ENCODE measurements at places on chromosomes 16 and 17.

DNA sequence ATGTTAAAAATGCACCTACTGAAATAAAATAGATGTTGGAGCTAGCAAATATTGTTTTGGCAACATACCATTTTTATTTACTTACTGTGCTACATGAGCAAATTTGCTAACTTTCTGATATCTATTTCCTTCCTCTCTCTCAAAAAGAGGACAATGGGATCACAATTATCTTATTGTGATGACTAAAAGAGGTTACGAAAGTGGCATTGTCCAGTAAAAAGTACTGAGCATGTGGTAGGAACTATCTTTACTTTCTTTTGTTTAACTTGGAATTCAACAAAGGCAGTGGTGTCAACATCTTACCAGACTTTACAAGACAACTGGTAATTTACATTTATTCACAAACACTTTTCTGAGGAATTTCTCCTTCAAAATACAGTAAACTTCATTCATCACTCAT is 1542.6 kb upstream of the CDH8 start:
- no peak for DNase-seq

DNA sequence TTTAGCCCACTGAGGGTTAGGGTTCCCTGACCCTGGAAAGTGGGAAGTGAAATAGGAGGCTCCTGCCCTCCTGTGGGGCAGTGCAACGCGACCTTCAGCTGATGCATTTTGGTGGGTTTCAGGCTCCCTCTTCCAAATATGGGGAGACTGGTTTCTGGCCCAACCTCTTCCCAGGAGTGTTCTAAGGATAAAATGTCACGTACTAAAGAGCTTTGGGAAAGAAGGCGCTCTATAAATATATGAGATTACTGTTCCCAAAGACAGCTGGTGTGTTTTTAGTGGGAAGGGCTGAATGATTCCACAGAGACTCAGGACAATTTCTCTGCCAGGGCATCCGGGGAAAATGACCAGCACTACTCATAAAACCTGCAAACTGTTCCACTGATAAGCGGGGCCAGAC is 9.8 kb downstream of the SLC35B1 start:
- no peak for DNase-seq

- no peak for DNase-seq
Observed at GRCh38 chr17:14361945-14362508, 61.1 kb downstream of the HS3ST3B1 start.

DNA sequence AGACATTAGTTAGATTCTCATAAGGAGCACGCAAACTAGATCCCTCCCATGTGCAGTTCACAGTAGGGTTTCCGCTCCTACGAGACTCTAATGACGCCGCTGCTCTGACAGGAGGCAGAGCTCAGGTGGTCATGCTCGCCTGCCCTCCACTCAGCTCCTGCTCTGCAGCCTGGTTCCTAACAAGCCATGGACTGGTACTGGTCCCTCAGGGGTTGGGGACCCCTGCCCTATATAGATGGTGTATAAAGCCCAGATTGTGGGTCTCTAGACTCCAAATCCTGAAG is 52.1 kb upstream of the LYRM9 start:
- no peak for DNase-seq

DNA sequence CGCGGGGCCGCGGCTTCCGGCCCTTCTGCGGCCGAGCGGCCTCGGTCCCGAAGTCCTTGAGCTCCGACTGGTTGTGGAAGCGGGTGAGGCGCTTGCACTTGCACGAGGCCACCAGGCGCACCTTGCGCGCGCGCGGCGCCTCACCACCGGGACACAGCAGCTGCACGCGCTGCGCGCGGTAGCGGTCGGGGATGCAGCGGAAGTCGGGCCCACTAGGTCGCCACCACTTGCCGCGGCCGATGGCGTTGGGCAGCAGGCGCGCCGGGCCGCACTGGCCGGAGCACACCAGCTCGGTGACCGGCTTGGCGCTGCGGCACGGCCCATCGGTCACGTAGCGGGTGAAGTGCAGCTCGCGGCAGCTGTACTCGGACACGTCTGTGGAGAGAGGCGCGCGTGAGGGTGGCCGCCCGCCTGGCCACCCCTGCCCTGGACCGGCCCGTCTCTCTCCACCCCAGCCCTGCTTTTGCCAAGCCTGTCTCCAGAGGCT is 3.2 kb downstream of the SOST start:
- peak; percentile 40 for DNase-seq

DNA sequence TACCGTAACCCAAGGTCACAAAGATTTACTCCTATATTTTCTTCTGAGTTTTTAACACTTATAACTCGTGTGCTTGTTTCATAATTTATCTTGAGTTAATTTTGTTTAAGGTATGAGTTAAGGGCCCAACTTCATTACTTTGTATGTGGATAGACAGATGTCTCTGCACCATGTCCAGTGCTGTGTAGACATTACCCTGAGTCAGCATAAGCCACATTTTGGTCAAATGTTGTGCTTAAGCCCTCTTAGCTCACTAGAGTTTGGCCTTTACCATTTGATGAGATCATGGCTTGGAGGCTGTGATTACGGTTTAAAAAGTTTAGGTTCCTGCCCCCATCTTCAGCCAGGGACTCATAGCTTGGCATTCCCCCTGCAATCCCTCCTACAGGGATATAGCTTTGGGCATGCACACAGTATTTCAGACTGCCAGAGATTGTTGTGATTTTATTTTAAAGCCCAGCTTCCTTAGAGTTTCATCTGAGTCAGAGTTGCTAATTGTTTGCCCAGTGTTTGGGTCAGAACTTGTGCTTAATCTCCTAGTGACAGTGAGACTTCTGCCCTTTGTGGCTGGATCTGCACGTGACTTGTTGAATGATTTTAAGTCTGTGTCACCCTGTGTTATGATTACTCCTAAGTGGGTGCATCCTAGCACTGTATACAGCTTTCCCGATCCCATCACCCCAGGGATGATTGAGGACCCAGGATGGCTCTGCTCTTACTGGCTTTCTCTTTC is 393.1 kb downstream of the CNTNAP4 start:
- DNase-seq, result no peak

GRCh38 chr17:46056800-46057304 is 57.8 kb downstream of the STH start:
- peak; percentile 87 for DNase-seq

DNA sequence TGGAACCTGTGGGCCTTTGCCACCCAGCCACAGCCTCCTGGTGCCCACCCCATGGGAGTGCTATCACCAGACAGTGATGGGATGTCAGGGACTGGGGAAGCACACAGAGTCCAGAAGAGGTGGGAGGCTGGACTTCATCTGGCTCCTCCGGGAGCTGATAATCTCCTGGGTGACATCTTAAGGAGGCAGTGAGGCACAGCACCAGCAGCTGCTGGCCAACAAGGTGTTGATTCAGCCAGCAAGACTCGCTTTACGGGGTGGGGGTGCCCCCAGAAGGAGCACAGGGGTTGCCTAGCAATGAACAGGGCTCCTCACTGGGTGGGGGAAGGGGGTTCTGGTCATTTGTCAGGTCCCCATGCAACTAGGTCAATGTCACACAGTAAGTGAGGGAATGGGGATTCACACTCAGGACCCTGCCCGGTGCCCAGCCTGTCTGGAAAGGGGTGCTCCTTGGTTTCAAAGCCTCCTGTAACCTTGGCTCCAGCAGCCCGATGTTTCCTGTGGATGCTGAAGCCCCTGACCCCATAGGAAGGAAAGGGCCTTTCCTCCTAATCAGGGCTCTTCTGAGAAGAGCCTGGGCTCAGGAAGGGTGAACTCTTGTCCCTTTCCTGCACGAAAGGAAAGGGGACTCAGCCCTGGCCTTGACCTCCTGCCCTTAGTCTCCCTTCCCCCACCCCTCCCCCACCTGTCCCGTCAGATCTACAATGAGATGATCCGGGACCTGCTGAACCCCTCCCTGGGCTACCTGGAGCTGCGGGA is 17.7 kb downstream of the KIF19 start:
- no peak for DNase-seq

GRCh38 chr16:88929091-88929445 is 47.9 kb downstream of the CBFA2T3 start:
- no peak for DNase-seq

DNA sequence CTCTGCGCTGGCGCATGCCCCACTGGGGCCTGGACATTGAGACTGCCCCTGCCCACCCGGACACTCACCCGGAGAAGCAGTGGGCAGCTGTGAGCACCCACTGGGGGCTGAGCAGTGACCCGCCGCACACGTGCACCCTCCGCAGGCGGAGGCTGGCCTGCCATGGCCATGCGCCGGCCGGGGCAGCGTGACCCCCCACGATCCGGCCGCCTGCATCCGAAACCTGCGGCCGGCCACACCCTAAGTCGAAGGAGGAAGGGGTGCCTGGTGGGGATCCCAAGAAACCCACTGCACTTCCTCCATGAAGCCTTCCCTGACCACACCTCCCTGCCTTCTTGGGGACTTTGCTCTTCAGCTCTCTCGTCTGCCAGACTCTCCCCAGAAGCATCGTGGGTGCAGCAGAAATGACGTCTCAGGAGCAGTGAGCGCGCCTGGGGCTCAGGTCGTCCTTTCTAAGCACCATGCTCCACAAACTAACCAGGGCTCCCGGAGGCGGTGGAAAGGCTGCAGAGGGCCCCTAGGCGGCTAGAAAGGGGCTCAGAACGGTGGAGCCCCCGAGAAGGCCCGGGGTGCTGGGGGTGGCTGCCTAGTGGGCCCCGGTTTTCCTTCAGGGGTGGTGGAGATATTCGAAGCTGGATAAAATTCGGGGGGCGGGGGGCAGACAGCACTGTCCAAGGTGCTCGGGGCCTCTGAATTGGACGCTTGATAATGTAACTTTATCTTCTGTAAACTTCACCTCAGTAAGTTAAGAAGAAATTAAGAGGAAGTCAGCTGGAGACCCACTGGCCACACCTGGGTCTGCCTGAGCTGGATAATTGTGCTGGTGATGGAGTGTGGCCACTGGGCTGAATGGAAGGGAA is 1.5 kb downstream of the TPSG1 start:
- no peak for DNase-seq

GRCh38 chr16:10668322-10669045 is 26.2 kb downstream of the TEKT5 start:
- no peak for DNase-seq

- DNase-seq, result no peak
Observed at GRCh38 chr17:76087531-76087930, 8.5 kb downstream of the ZACN start.

- peak; percentile 26 for DNase-seq
Observed at GRCh38 chr16:83842756-83843507, 35.2 kb downstream of the HSBP1 start.

DNA sequence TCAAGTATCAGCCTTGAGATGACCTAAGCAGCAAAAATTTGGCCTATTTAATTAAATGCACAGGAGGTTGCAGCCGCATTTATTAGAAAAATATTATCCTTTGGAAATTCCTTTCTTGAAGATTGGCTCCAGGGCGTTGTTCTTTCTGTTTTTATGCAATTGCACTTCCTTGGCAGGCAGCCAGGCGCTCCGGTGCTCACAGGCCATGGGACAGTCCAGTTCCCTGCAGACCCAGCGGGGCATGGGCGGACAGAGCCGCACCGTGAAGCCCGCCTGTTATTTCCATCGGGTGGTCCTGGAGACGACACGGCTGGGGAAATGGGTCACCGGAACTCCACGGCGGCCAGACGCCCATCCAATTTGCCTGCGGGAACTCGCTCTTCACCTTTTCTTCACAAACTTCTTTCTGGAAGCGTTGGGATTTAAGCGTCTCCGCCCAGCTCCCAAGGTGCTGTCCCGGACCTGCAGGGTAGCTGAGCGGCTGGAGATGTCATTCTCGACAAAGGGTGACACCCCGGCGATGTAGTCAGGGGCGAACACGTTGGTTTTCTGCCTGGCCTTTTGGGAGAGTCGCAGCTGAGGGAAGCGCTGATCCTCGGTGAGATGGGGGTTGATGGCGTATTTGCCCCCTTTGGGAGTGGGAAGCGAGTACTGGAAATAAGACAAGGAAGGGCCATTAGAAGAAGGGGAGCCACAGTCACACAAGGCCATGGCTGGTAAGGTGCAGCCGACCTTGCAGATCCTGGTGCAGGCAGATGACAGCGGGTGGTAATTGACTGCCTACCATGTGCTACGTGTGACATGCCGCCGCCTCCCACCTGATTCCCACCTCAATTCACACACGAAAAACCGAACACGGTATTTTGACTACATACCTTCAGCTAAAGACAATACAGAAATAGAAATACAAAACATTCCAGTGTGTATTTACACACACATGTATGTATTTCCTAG is 12.5 kb downstream of the NOB1 start:
- peak; percentile 65 for DNase-seq

DNA sequence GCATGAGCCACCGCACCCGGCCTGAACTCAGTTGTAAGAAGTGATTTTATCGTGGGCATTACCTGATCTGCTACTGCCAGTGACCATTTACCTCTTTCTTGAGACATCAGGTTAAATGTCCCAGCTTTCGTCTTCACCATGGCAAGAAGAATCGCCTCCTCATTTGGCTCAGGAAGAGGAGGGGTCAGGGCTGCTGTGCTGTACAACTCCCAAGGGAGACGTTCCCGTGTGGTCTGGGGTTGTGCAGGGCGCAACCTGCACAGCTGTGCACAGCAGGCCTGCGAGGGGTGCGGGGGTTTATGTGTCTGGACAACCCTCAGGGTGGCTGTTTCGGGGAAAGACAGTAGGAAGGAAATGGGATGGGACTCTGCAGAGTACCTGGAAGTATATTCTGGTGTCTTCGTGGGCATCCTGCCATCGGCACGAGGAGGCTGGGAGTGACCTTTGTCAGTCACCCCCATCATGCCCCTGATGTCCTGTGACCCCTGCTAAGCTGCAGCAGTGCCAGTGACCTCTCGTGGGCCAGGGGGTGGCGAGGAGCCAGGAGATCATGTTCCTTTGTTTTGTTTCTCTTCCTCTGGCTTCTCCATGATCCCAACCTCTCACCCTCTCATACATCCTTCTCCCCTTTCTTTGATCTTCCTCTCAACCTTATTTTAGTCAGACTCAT is 27.3 kb downstream of the CIBAR2 start:
- no peak for DNase-seq

- peak; percentile 71 for DNase-seq
Observed at GRCh38 chr16:82603784-82604411, 22.9 kb upstream of the CDH13 start.

DNA sequence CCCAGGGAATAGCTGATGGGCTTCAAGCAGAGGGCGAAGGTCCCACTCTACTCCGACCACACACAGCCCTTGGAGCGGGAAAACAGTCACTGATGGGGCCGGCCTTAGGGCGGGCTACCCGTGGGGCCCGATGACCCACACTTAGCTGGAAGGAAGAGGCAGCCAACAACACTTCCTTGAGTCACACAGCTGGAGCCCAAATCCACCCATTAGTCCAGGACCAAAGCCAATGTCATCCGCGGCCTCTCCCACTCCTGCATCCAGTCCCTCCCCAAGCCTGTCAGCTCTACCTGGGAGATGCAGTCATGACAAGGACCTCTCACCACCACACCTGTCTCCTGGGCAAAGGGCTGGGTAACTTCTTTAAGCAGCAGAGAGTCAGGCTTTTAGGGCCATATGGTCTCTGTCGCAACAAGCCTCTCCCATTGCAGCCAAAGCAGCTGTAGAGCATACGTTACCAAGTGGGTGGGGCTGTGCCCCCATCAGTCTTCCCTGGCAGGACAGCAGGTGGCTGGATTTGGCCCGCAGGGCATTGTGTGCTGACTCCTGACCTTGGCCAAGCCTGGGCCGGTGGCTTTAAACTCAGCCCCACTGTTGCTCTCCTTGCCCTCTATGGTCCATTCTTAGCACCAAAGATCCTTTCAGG is 110.7 kb downstream of the SOCS1 start:
- peak; percentile 47 for DNase-seq

- DNase-seq, result peak; percentile 30
Observed at GRCh38 chr16:77290451-77291115, 91.4 kb downstream of the SYCE1L start.

Data from fibroblast of villous mesenchyme (primary cell).